ENCODE measurements at places on chromosomes 2 and 18.

- no peak for DNase-seq
Observed at GRCh38 chr2:29481313-29481712, 366.1 kb downstream of the CLIP4 start.

- DNase-seq, result no peak
Observed at GRCh38 chr2:3959372-3959771, 256.0 kb downstream of the DCDC2C start.

DNA sequence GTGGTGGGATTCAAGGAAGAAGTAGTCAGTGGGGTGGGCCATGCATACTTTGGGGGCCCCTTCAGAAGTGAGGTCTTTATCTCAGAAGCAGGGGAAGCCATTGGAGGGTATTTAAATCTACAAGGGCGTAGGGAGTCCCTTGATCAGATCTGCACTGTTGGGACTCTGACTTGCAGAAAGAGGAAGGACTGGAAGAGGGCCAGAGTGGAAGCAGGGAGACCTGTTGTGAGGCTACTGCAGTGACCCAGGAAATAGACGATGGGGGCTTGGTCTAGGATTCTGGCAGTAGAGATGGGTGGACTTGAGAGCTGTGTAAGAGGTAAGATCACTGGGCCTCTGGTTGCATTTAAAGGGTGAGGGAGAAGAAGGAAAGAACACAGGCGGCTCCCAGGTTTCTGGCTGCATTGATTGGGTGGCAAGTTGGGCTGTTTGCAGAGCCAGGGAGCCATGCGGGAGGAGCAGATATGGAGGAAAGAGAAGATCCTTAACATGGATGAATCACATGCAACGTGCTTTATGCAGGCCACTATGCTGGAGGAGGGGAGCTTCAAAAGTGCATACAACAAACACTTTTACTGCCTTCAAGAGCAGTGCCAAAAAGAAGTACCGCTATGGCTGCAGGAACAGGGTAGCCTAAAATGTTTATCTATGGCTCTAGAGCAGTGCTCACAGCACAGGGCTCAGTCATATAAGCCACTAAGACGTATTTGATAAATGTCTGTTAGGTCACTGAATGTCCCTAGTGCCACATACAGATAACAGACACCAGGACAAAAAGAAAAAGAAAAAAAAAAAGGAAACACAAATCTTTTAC lies 2.3 kb downstream of the SFXN5 start:
- no peak for DNase-seq

DNA sequence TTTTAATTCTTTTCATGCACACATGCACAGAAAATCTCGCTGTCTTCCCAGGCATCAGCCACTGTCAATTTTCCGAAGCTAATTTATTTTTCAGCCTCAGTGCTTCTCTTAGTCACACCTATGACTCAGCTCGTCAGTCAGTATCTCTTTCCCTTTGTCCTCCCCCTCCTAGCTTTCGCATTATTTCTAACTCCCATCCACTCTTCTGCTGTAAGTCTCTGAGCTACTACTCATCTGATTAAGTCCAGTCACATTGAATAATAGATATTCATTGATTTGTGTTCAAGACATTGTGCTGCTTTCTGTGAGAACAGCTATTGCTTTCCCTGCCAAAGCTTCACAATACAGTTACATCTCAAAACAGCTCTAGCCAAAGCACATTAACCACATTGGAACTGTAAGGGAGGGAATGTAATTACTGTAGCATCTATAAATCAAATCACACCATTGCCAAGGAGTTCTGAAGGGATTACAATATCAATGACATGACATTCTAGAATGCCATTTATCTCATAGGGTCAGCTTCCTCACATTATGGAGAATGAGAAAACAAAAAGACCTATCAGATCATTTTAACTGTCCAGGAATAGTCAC lies 89.4 kb downstream of the SCN3A start:
- DNase-seq, result no peak

- DNase-seq, result no peak
Observed at GRCh38 chr2:1233281-1233680, 180.0 kb upstream of the TPO start.

DNA sequence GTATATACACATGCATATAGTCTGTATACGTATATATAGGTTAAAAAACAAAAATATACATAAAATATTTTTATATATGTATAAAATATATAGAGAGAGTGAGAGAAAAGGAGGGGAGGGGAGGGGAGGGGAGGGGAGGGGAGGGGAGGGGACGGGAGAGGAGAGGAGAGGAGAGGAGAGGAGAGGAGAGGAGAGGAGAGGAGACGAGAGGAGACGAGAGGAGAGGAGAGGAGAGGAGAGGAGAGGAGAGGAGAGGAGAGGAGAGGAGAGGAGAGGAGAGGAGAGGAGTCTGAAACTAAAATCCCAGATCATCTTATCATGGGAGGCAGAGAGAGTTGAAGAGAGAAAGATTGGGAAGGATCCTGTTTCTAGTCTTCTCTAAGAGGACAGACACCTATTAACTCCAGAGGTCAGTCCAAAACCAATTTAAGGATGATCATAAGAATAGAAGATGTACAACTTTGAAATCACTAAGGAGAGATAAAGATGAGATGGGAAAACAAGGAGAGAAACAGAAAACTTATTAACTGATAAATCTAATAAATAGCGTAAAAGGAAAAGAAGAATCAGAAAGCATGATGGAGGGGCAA lies 195.4 kb downstream of the SRBD1 start:
- no peak for DNase-seq

GRCh38 chr18:32454593-32454992 lies 16.1 kb downstream of the GAREM1 start:
- DNase-seq, result no peak

DNA sequence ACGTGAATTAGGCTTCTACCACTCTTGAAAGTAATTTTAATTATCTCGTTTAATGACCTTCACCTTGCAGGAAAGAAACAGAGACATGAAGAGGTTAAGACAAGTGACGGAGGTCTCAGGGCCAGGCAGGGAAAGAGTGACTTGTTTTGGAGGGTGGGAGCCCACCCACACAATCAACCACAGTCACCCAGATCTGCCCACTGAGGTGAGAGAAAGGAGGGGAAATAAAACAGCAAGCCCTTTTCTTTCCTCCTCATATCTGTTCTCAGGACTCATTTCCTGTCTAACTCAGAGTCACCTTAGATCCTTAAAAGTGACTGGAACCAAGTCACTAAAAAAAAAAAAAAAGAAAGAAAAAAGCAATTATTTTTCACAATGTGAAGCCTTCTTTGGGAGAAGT lies 26.8 kb downstream of the ATP8B1 start:
- DNase-seq, result no peak

GRCh38 chr18:66676699-66677098 lies 72.8 kb upstream of the CDH19 start:
- no peak for DNase-seq

- DNase-seq, result peak; percentile 82
Observed at GRCh38 chr2:219298759-219299371, 10.3 kb downstream of the PTPRN start.

DNA sequence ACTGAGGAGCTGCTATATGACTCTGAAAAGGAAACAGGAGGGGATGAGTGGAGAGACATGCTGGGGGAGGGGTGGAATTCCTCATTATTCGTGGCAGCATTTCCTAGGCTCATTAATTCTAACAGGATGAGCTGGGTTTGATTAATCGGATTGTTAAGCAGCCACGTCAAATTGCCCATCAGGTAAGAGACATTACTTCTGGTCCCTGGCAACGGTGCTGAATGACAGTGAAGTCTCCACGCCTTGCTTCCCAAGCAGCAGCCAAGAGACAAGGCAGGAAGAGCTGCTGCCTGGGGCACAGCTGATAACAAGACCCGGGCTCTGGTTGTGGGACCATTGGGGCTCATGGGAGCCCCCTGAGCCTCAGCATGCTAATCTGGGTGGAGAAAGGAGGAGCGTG lies 86.6 kb downstream of the MARCHF4 start:
- DNase-seq, result no peak

DNA sequence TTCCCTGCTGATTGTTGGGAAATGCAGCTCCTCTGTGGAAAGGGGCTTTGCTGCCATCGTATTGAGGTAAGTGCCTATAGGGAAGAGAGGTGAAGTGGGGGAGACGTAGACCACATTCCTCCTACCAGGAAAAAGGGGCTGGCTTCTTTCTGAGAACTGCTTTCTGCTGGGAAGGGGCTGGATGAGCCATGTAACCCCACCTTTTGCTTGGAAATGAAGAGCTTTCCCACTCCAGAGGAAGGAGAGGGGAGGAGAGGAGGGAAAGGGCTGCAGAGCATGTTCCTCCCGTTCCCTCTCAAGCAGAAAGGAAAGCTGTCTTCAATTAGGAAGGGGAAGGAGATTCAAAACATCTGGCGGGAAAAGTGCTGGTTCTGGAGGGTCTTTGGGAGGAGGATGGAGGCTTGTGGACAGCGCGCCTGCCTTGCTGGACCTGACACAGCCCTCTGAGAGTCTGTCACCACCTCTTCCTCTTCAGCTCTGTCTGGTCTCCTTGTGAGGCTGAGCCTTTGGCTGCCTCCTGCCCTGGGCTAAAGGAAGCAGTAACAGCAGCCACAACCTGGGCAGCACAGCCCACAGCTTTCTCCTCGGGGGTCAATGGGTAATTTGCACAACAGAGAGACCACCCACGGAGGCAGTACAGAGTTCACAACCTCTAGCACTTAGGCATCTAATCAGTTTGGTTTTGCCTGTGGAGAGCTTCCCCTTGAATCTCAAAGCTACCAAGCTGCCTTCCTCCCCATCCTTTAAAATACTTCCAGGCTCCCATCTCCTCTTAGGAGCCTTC lies 410.0 kb upstream of the TNP1 start:
- no peak for DNase-seq

DNA sequence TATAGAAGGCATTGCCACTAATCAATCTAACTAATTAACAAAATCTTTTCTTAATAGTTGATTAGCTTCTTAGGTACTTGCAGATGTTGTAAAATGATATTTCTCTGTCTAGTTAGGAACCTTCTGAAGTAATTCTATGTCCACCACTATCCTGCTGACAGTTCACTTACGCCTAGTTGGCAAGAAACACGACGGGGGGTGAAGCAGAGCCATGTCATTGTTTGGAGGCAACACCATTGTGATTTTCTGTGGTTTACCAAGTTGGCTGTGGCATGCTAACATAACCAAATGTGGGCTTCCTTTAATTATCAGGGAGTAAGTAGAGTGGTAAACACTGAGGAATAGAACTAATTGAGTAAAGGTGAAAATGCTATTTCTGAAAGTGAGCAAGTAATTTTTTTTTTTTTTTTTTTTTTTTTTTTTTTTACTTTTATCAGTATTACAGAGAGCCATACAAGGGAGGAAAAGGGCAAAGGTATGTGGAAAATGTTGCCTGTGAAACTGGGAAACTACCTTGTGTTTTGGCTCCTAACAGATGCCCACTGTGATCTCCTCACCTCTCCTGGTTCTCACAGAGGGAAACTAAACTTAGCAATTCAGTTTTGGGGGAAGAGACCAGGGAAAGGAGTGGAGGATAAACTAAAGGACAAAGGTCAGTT lies 126.8 kb downstream of the MEIS1 start:
- no peak for DNase-seq

GRCh38 chr2:233819884-233820773 lies 34.2 kb downstream of the HJURP start:
- DNase-seq, result no peak

GRCh38 chr2:99868260-99868659 lies 274.1 kb downstream of the AFF3 start:
- no peak for DNase-seq

GRCh38 chr18:51188024-51188701 lies 9.3 kb downstream of the MEX3C start:
- DNase-seq, result no peak

All from T-helper 1 cell (primary cell).